NCI-H2171 treated with DMSO at 0.1 percent for 48 hours (cell line): ENCODE measurements at places on chromosomes 5 and 9.
A peak's percentile ranks its signal among the peaks of the same experiment; 100 is the strongest.

DNA sequence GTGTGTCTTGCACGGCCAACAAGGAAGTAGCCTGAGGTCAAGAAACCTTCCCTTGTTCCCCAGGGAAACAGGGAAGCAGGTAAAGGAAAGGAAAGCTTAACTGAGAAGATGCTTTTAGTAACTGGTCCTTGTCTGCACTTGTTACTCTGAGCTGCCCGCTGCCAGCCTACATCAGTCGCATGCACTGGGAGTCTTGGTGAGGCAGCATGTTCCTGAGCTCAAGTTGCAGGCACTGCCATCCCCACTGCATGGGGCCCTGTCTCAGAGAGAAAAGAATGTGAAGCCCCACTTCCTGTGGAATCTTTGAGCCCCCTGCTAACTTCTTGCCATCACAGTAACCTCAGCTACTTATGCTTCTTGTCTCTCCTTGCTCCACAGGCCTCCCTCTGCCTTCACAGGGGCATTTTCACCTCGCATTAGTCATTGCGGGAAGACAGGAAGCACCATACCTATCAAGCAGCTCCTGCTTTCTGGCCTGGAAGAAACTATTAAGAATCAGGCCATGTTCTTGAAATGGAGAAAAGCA, 344.1 kb upstream of the ADAMTSL1 start:
- no peak for DNase-seq

GRCh38 chr5:124285071-124285470, 461.4 kb downstream of the ZNF608 start:
- no peak for DNase-seq

GRCh38 chr5:134083517-134083916, 31.0 kb upstream of the TCF7 start:
- DNase-seq, result no peak

DNA sequence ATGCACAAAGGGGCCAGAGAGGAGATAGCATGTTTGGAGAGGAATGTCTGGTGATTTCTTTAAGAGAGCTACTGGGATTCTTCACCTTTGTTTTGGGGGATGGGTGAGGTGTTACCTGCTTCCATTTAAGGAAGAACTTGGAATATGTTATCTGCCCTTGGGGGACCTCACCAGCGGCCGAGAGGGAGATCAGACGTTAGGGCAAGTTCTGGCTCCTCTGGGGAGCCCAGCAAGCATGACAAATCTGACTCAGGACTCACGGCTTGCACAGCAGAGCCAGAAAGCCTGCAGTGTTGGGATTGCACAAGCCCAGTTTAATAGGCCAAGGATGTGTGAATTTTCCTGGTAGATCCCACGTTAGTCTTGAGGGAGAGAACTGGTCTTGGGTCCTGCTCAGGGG, 40.3 kb downstream of the SLC28A3 start:
- DNase-seq, result no peak

- no peak for DNase-seq
Measured at GRCh38 chr9:99050924-99051323, 54.0 kb upstream of the TGFBR1 start.

GRCh38 chr9:133999851-134000265, 7.7 kb upstream of the VAV2 start:
- no peak for DNase-seq

- DNase-seq, result no peak
Measured at GRCh38 chr5:62134811-62135210, 171.2 kb upstream of the KIF2A start.

DNA sequence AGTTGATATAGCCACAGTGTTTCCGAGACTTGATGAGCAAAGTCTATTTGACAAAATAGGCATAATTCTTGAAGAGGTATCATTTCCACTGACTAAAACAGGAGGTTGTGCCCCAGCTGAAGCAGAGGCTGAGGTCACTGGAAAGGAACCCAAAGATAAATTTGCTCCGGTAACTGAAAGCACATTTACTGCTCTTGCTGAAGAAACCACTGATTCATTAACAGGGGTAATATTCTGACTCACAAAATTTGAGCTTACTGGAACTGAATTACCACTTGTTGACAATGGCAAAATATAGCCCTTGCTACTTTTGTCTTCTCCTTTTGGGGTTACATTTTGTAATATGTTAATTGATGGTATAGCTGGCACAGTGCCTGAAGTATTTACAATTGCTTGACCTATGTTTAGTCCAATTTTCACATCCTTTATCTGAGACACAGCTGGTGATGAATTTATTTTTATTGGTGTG, 30.2 kb downstream of the MLANA start:
- DNase-seq, result no peak

DNA sequence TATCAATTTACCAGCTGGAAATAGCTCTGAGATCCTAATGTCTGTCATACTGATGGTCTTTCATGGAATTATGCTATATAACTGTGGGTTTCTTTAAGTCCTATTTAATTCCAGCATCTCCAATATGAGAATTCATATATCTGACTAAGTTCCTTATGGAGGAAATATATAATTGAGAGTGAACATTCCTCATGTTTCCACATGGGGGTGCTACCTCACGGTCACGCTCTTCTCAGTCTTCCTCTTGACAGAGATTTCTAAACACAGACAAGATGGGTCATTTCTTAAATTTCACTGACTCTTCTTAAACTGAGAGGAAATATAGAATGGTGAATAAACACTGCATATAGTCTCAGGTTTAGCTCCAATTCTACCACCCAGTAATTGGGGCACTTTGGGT, 212.1 kb downstream of the SLF1 start:
- DNase-seq, result no peak

- DNase-seq, result peak; percentile 35
Measured at GRCh38 chr9:90803860-90804593, 2.4 kb downstream of the SYK start.

GRCh38 chr9:112664531-112664930, 53.4 kb downstream of the INIP start:
- DNase-seq, result no peak

- peak; percentile 26 for DNase-seq
Measured at GRCh38 chr9:128894764-128895163, 12.8 kb downstream of the LRRC8A start.

DNA sequence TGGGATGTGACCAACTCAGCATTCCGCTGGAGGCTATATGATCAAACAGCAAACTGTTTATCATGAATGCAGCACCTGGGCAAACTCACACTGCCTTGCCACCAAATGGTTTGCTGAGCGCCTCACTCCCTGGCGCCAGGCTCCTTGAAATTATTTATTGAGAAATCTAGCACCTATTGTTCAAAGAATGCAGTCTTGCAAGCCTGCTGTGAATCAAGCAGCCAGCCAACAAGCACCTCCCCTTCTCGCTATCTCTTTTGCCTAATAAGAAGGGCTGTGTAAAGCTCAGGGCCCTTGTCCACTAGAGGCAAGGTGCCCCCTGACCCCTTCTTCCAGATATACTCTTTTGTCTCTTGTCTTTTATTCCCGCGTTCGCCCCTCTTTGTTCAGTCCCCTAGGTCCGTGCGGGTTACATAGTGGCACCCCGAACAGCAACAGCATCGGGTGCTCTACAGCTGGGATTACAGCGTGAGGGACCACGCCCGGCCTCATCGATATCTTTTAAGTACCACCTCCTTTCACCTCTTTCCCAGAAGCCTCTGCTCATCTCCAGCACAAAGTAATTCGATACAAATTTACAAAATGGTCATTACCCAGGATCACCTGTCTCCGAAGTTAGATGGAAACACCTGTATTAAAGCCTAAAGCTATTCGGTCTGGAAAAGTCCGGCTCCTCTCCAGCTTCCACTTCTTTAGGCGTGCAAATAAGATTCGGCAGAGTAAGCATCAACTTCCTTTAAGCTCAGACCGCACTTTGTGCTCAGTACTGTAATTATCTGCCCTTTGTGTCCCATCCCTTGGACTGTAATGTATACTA, 896 bp downstream of the RIGI start:
- DNase-seq, result no peak

DNA sequence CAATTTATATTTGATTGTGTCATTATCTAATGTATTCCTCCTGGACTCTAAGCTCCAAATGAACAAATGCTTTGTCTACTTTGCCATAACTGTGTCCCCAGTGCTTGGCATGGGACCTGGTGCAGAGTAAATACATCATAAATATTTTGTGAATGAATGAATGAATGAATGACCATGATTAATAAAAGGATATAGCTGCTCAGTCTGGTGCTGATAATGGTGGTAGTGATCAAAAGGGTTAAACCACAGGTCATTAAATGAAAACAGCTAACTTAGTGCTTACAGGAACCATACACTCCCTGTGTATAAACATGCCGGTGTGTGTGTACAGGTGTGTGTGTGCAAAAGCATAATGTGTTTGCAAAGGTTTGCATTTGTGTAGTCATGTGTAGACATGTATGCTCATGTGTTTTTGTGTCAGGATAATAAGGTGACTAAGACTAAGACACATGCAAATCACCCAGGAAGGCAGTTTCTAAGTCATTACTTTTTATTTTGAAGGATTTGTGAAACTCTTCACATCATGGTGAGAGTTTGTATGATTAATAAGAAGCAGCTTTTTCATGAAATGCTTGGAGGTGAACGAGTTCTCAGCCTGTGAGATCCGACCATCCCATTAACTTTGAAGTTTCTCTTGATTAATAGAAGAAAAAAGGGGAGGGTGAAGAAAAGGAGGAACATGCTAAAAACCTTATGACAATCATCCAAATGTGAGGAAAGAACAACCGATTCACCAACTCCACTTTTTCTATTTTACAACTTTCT, 24.6 kb downstream of the SPARC start:
- no peak for DNase-seq

DNA sequence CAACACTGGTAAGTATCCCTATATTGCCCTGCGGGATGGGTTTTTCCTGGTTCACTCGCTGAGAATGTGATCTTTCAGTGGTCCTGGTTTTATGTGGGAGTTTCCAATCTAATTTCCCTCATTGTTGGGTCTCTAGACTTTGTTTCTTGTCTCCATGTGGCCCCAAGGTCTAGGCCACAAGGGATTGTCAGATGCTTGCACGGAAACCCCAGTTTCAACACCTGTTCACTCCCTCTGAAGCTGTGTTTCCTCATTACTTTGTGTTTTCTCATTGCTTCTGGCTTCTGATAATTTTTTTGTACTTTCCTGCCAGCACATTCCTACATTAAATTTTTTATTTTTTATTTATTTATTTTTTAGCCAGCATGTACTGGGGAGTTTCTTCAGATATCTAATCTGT, 191.5 kb downstream of the TTLL11 start:
- DNase-seq, result no peak

DNA sequence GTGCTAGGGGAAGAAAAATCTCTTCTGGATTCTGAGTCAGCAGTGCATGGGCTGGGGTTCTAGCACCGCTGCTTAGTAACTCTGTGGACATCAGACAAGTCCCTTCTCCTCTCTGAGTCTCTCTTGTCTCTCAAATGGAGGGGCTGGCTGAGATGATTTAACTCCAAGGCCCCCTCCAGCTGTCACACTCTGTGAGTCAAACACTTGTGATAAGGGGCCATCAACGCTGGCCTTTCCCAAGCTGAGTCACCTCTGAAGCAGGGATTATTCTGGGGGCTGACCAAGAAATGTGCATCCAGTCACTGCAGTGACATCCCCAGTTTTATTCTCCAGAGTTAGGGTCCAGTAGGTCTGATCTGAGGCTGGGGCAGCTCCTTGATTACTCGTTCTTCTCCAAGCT, 110.4 kb upstream of the ZNF462 start:
- no peak for DNase-seq

GRCh38 chr9:3777137-3777536, 251.3 kb upstream of the RFX3 start:
- no peak for DNase-seq

DNA sequence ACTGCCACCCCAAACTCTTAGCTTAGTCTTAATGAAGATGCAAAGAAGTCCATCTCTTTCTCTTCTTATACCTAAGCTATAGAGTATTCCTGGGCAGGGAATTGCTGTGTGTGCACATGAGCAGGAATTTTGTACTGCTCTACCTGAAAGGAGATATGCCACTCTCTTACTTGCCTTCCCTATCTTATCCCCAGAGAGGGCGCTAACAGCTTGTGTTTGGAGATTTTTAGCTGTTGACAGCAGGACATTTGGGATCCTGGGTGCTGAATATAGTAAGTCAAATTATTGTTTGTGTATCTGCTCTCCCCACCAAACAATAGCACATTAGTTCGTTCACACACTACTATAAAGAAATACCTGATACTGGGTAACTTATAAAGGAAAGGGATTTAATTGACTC, 159.5 kb downstream of the GABRG2 start:
- DNase-seq, result no peak

DNA sequence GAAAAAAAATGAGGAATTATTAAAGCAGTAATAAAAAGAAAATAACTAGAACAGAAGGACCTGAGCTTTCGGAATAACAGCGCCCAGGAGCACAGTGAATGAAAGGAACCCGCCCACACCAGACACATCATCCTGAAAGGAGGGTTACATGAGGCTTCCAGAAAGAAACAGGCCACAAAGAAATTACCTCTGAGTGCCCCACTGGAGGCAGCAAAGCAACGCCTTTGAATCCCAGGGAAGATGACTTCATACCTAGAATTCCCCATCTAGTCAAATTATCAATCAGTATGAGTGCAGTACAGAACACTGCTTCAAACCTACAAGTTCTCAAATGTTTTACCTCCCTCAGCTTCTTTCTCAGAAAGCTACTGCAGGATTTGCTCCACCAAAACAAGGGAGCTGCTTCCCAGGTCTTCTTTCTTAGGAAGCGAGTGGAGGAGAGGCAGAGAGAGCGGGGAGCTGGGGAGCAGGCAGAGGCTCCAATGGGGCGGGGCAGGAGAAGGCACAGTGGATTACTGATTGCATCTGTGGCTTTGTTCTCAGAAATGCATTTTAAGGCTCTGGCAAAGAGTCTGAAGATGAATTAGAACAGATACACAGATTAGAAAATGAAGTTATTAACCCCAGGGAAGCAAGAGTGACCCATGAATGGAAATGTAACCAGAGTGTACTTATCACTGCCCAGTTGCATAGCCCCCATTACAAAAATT, 87.1 kb downstream of the SEMA4D start:
- DNase-seq, result no peak

DNA sequence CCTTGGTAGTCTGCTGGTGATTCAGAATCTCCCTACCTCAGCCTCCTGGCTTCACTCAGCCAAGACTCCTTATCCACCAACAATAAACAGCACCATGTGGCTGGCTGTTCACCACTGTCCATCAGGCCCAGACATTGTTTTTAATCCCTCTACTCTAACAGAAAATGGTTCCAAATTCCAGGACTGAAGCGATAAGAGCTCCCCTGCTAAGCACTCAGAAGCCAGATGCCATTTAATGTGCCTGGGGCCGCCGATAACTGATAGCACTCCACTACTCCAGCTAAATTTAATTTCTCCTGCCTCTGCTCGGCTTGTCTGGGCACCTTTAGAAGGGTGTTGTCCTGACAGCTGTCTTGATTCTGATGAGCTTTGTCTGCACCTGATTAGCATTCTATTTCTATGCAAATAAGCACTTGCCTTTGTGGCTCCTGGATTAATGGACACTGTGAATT, 47.1 kb downstream of the ZNF622 start:
- peak; percentile 72 for DNase-seq

GRCh38 chr5:115575167-115576070, 26.9 kb downstream of the TICAM2 start:
- no peak for DNase-seq

DNA sequence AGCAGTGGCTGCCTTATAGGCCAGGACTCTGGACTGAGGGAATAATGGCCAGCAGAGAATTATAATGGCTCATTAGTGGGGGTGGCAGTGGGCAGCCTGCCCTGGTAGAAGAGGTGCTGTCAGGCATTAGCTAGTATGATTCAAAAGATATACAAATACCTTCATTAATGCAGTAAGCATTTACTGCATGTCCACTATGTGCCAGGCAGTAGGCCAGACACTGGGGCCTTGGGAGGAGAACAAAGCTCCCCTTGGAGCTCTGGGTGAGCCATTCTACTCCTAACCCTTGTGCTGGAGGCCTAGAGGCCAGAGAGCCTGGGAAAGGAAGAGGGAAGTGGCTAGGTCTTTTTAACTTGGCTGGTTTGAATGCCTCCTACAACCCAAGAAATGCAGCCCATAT, 2.0 kb upstream of the GARNL3 start:
- DNase-seq, result no peak
